ENCODE measurements at places on chromosomes 6 and 20.

DNA sequence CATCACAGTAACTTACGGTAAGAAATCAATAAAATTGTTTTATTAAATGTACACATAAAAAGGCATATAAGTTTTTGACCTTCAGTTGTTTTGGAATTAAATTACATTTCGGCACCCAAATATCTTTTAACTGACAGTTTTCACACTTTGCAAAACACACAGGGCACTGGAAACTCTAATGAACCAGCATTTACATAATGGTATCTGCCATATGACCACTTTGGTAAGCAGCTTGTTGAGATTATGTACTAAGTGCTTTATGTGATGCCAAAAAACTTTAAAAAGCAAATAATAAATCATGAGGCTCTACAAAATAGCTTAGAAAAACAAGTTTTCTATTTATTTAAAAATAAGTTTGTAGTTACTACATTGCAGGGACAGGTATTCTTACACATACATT lies 68.2 kb downstream of the IRAK1BP1 start:
- no peak for DNase-seq

DNA sequence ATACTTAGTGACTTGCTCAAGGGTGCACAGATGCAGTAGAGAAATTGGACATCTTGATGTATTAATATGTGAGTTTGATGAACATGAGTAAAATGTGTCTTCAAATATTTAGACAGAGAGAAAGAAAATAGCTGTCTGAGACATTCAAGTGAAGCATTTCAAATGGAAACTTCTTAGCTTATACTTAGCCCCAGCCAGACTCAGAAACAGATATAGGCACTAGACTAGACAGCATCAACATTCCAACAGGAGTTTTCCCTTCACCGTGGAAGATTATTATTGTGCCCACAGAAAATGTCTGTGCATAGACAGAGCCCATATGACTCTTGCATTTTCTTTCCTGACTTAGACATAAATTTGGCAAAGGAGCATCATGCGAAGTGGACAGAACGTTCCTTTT lies 443.0 kb downstream of the PLCB1 start:
- no peak for DNase-seq

- DNase-seq = no peak
Measured at GRCh38 chr6:152630832-152631231, 6.3 kb downstream of the SYNE1 start.

DNA sequence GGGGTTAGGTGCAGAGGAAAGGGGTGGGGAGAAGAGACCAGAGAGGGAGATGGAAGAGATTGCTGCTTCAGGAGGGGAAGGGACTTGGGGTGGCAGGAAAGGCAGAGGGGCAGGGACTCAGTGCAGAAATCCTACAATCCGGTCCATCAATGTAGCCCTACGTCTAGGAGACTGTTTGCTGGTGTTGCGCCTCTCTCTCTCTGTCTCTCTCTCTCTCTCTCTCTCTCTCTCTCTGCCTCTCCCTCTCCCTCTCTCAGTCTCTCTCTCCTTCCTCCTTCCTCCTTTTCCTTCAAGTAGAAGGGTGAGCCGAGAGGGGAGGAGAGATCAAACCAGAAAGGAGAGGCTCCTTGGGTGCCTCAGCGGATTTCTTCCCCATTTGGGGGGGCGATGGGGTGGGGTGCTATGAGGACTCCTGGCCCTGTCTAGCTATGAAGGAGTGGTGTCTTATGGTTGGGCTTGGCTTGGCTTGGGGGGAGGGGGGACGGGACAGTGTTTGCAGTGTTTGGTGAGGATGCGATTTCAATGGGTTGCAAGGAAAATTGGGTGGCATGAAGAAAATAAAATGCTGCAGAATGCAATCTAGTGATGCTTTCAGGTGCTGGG lies 181.2 kb downstream of the TBXT start:
- DNase-seq = no peak

DNA sequence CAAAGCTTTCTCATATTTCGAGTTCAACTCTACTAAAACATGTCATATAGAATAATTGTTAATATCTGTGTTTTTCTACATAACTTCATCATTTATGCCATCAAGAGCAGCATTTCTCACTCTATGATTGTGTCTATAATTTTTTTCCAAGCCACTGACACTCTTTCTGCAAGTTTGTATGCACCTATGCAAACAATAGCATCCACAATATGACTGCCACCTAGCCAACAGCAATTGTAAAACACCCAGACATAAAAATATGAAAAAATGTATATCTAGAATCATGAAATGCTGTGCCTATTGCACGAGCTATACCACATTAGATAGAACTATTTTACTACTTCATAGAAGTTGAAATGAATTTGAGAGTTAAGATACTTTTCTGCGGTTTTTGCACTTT lies 286.5 kb upstream of the MARCKS start:
- no peak for DNase-seq

DNA sequence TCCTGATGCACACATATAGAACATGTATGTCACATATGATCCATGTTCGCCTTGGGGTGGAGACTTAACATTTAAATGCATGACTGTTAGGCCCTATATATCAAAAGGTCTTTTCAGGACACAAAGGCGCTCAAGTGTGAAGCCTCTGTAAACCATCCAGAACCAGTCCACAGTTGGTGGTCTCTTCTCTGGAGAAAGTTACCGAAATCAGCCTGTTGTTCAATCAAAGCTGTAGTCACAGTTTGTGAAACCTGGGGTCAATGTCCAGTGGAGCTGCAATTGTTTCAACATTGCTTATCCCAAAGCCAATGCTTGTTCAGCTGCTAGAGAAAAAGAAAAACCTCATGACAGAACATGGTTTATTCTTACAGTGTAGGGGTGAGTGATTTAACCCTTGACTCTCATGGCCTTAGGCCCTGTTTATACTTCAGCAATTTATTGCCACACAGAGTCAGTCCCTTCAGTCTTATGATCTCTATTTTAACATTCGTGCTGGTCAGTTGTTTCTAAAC lies 193.6 kb upstream of the CST7 start:
- no peak for DNase-seq

DNA sequence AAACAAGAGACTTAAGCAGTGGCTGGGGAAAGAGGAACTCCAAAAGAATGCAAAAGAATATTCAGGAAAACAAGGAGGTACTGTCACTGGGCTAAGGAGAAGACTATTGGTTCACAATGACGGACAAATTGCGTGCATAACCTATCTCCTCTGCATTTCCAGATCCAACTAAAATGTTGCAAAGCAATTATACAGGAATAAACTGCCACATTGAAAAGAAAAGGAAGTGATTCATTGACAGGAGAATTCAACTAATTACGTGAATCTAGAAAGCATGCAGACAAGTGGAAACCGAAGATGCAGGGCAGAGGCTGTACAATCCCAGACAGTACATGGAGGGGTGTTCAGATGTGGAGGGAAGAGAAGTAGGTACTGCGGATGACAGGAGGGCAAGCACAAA lies 152.8 kb upstream of the RIPOR2 start:
- no peak for DNase-seq

- no peak for DNase-seq
Measured at GRCh38 chr6:157270308-157270707, 53.0 kb downstream of the TMEM242 start.

DNA sequence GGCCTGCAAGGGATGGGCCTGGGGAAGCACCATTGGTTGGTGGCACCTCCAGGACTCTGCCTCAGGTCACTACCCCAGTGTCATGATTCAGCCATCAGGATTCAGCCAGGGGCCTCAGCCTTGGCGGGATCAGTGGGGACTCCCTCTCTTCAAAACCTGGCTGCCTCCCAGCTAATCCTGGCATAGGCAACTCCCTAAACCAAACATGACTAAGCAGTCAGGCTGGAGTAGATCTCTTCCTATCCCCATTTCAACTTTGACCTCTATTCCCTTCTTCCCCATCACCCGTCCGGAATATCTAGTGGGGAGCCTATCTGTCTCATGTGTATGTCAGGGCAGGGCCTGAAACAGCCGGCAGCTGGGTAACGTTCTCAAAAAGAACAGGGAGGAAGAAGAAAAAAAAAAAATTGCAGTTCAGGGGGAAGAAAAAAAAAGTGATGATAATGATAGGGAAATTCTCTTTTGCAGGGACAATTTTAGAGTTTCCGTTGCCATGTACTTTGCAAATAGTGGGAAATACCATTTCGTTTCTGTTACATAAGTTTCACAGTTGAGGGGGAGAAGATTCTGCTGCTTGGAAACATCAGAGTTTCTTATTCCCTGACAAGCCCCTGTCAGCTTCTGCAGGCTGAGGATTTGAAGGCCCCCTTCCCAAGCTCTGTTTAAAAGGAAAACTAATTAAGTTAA lies 4.1 kb upstream of the PREX1 start:
- no peak for DNase-seq

- DNase-seq = no peak
Measured at GRCh38 chr6:12893036-12893435, 176.5 kb downstream of the PHACTR1 start.

DNA sequence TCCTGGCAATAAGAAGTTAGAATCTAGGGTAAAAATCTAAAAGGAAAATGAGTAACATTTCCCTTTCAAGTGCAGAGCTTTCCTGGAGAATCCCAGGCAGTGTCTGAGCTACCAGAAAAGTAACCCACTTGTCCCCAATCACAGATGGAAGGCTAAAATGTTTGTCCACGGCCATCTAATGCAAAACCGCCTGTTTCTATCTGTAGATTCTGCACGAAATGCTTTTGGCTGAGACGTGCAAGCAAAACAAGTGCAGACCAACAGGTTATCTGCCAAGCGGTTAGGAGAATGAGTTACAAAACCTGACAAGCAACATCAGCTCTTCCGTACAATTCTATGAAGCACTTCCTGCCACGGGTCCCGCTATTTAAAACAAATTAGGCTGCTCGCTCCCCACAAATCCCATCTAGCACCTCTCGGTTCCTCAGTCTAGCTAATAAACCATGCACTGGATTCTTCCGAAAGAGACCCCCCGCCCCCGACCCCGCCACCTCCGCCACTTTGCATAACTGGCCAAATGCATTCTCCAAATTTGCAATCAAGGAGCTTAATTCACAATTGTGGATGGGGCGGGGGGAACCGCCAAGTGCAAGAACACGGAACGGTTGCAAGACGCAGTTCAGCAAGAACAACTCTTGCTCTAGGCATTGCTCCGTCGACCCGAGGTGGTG lies 1.4 kb downstream of the ELOVL5 start:
- DNase-seq = no peak

DNA sequence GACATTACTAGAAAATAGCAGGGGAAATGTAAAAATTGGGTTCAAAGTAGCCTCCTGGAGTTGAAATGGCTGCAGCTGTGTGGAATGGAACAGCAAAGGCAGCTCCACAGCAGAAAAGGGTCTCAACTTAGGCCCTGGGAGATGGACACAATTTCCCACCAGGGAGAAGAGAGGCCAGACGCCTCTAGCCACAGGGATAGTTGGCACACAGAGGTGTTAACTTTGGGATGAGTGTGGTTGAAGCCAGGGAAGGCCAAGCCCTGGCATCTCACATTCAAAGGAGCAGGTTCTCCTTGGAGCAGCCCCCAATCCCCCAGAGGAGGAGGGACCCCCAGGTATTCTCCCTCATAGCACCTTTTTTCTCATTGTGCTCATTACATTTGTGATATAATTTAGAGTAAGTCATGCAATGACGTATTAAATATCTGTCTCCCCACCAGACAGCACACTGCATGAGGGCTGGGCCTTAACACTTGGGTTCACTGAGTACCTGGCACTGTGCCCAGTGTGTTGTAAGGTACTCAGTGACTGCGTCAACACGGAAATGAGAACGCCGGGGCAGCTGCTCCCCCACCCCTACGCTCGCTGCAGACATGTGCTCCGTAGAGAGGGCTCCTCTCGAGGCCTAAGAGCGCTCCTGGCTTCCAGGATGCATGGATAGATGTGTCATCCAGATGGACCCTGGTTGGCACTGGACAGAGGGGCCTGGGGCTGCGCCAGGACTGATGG lies 76.0 kb upstream of the CD93 start:
- no peak for DNase-seq

DNA sequence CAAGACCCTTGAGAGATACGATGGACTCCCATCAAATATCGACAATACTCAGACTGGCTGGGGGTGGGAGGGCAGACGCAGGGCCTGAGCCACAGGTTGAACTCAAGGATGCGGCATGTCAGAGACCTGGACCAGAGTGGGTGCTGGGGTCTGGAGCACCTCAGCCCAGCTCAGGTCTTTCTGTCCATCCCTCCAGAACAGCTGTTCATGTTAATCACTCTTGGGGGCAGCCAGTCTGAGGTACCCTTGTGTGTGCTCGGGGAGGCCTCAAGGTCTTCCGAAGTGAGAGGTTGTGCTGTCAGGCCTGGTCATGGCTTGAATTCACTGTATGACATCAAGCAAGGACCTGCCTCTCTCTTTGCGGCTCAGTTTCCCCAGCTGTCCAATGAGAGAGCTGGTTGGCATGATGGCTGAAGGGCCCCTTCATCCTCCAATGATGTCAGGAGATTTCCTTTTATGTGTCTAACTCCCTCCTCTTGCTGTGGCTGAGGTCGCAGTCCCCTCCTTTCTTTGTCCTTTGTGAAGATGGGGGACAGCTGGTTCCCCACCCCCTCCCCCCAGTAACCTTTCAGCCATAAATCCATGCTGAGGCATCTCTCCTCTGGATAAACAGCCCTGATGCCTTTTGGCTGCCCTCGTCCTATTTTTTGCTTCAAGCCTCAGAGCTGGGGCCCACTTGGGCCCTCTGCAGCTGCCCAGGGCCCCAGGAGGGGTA lies 15.3 kb downstream of the MYH7B start:
- no peak for DNase-seq

DNA sequence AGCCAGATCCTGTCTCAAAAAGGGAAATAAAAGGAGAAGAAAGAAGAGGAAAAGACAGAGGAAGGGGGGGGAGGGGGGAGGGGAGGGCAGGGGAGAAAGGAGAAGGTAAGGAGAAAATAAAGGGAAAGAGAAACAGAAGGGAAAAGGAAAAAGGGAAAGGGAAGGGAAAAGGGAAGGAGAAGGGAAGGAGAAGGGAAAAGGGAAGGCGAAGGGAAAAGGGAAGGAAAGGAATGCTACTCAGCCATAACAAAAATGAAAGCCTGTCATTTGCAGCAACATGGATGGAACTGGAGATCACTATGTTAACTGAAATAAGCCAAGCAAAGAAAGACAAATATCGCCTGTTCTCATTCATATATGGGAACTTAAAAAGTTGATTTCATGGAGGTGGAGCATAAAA lies 22.3 kb downstream of the RBM24 start:
- DNase-seq = no peak
